ENCODE measurements at places on chromosomes 5 and 9.
A peak's percentile ranks its signal among the peaks of the same experiment; 100 is the strongest.

DNA sequence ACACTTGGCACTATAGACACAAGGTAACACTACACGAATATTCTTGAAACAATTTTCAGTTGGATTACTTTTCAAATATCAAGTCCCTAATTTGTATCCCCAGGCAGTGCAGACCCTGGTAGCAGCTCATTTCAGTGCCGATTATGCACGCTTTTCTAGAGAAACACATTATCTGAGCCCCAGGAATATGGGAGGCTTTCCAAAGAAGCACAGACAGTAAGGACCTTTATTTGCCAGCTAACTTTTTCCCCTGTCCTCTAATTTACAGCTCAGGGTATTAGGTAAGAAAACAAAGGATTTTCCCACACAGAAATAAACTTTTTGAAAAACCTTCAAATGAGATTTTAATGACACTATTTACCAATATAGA, 852.3 kb upstream of the DMAC1 start:
- no peak for DNase-seq

GRCh38 chr5:41219658-41220269, 6.4 kb upstream of the C6 start:
- no peak for DNase-seq

- DNase-seq: no peak
These were observed 8.7 kb downstream of the PCDH1 start for GRCh38 chr5:141869514-141869913.

GRCh38 chr9:113572076-113572861, 108.7 kb downstream of the RGS3 start:
- DNase-seq: peak; percentile 67

- DNase-seq: no peak
These were observed 17.7 kb upstream of the UBAC1 start for GRCh38 chr9:135978642-135979546.

DNA sequence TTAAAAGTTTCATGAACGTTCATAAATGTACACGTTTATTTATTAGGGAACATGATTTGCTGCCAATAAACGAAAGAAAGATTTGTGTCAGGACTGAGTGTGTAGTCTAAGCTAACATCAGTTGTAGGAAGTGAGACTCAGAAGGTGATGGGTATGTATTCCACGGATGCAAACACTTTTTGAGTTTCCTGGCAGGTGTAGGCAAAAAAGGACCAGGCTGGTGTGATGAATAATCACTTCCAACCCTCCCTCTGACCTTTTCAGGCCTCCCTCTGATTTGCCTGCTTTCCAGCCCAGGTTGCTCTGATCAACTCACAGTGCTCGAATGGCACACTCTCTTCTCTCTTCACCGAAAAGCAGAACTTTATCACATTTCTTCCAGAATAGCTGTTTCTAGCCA, 51.8 kb downstream of the BASP1 start:
- DNase-seq: no peak

All from OCI-M1 (cell line).